ENCODE measurements at places on chromosomes 5 and 9. TPM values are rescaled to one million over a fixed set of nuclear protein-coding genes. Genes with fewer than 3 reads are reported as not detected.

- no peak for DNase-seq
Observed at GRCh38 chr5:148186248-148187003, 16.4 kb upstream of the SPINK6 start.

DNA sequence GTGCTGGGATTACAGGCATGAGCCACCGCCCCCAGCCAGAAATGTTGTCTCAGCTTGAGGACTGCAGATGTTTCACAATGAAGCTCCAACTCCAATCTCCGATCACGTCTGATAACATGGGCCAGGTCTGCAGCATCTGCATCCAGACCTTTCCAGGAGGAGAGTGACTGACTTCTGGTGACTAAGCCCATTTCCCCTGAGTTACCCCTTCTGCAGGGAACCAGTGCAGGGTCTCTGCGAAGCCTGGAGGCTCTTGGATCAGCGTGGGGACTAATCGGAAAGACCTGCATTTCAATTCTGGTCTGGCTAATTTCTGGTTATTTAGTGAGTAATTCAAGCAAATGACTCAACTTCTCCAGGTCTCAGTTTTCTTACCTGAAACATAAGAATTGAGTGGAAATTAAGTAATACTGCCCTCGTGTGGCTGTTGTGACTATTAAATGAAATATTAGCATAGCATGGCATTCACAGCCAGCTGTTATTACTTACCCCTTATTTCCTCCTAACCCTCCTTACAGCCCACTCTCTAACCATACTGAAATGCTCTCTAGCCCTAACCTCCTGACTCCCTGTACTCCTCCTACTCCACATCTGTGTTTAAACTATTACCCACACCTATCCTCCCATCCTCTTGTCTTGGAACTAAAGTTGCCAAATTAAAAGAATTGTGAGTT is 2.2 kb upstream of the GNPDA1 start:
- DNase-seq = peak; percentile 76

- no peak for DNase-seq
Observed at GRCh38 chr9:36855448-36856315, 178.4 kb downstream of the PAX5 start.

- DNase-seq = no peak
Observed at GRCh38 chr5:107955321-107955720, 284.6 kb upstream of the EFNA5 start.

GRCh38 chr9:97506306-97506705 is 4.8 kb downstream of the TMOD1 start:
- DNase-seq = no peak

GRCh38 chr9:94675008-94675881 is 35.9 kb upstream of the FBP1 start:
- DNase-seq = peak; percentile 35

GRCh38 chr9:75979362-75979761 is 88.9 kb downstream of the PCSK5 start:
- DNase-seq = no peak

DNA sequence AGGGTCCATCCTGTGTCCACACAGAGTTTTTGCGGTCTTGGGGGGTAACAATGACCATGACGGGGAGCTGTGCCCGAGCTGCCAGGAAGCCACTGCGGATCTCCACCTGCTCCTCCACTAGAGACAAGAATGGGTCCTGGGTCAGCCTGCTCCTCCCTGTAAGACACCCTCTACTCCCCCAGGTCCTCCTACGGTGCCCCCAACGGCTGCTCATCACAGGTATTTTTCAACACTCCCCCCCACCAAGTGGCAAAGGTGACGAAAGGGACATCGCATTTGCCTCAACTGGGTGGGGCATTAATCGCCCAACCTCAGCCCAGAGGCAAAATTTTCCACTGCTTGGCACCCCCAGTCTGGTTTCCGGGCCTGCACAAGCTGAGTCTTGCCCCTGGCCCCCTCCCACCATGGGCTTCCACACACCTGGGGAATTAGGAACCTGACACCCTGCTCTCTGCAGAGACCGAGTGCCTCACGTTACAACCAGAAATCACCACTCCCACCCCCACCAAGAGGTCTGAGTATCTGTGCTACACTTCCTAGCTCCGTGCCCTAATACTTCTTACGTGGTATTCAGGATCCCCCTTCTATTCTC is 9.6 kb downstream of the NOL6 start:
- no peak for DNase-seq

- no peak for DNase-seq
Observed at GRCh38 chr5:96816991-96817390, 9.2 kb upstream of the ERAP1 start.

DNA sequence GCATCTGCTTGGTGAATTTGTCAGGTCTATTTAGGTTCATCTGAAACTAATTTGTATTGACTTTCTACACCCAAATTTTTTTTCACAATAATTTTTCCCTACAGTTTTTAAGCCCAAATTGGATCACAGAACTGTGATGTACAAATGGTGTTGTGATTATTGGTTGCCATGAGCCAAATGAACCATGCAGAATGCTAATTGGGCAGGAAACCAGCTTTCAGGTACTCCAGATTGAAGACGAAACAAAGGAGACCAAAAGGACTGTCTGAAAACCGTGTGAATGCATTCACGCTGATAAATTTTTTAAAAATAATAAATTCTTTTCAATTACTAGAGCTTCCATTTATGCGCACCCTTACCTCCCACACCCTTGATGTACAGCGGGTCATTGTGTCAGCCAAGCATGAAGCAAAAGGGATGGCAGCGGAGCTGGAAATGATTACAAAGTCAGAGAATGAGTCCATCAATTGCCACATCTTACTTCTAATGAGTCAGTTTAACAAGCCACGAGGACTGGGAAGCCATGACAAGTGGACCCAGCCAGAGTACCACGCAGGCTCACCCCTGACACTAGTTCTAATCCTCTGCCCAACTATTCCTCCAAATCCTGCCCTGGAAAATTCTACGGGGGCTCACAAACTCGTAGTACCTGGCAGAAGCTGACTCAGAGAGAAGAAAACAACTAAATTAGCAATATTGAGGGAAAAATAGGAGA is 66.5 kb downstream of the SEMA6A start:
- no peak for DNase-seq

GRCh38 chr5:76144513-76145274 is 61.5 kb downstream of the SV2C start:
- DNase-seq = no peak

GRCh38 chr5:127112347-127112864 is 39.1 kb upstream of the C5orf63 start:
- DNase-seq = no peak

- peak; percentile 67 for DNase-seq
Observed at GRCh38 chr9:130938652-130939404, at the start of gene FIBCD1. TSS of gene FIBCD1 (minus strand) at chr9:130939247. CDS start at chr9:130938607, 640 bp downstream.

GRCh38 chr9:106616026-106616425 is 246.9 kb upstream of the ZNF462 start:
- no peak for DNase-seq

GRCh38 chr9:98575379-98576346 is 133.1 kb downstream of the GABBR2 start:
- peak; percentile 32 for DNase-seq

DNA sequence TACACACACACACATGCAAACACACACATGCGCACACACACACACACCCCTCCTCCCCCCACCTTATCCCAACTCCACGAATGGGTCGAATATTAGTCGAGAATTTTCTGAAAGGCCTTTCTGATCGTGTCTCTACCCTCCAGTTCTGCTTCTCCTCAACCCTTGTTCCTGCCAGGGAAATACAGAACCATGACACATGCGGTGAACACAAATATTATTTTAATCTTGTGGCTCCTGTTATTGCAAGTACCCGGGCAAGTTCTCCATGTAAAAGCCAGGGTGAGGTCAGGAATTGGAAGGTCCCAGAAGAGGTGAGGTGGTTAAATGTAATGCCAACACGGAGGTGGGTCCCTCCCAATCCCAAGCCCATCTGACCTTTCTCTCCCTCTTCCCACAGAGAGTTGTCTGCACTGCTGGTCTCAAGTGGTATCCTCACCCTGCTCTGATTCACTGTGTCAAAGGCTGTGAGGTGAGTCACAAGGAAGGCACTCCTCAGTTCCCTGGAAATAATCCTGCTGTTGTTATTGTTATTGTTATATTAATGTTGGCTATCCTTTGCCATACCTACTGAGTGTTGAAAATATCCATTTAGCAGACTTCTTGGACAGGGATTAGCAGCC is 223.7 kb downstream of the PAPPA start:
- peak; percentile 91 for DNase-seq

DNA sequence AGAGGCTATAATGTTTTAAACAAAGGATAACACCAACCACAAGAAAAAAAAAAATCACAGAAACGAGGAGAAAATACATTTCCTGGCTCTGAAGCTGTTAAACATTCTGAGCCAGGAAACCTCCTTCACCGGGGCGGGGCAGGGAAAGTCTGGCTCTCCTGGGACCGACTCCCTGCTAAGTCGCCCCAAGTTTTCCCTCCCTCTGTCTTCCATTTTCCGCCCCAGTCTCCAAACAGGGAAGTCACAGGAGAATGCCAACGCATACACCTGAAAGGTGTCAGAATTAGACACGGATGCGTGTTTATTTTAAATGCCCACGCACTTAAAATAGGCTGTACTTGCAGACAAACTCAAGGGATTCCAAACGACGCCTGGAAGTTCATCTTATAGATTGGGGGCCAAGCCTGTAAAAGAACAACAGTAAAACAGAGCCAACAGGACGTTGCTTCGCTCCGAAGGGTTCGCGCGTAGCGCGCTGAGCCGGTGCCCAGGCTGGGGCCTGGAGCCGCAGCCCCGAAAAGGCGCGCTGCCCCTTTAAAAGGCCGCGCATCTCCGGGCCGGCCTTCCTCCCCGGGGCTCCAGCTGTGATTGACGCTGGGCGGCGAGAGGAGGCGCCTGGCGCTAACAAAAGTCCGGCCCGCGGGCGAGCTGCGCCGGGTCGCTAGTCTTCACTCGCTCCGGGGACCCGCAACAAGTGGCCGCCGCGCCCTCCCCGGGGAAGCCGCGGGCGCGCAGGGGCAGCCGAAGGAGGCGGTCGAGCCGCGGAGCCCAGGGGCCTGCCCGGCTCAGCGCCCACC is at the start of gene FBXL7:
TSS of gene FBXL7 (plus strand) at position 653 of the 797 bp plus-strand sequence.
- peak; percentile 71 for DNase-seq

DNA sequence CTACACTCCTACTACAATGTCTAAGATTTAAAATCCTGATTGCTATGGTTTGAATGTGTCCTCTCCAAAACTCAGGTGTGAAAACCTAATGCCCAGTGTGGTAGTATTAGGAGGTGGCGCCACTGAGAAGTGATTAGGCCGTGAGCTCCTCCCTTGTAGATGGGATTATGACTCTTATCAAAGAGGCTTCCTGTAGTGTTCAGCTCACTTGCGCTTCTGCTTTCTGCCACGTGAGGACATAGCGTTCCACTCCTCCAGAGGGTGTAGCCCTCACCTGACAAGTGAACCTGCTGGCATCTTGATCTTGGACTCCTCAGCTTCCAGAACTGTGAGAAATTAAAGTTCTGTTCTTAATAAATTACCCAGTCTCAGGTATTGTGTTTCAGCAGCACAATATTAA is 33.0 kb upstream of the WHRN start:
- peak; percentile 30 for DNase-seq

DNA sequence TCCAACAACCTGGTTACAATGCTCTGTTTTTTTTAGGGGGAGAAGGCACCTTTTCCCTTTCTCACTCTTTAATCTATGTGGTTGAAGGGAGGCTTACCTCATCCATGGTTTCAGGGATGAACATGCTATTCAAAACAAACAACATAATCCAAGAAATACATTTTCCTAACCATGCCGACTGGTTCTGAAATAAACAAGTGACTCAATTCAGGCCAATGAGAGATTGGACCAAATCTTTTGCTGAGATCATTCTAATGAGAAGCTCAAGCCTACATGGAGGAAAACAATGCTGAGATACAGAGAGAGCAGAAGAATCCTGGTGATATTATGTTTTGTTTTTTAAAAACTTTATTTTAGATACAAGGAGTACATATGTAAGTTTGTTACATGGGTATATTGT is 46.8 kb upstream of the ELL2 start:
- DNase-seq = no peak

DNA sequence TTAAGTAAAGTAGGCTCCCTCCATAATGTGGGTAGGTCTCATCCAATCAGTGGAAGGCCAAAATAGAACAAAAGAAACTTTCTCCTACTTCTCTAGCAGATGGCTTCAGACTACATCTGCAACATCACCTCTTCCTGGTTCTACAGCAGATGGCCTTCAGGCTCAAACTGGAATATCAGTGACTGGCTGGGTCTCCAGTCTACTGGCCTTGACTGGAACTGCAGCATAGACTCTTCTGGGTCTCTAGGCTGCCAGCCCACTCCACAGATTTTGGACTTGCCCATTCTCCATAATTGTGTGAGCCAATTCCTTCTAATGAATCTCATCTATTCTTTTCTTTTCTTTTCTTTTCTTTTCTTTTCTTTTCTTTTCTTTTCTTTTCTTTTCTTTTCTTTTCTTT is 64.8 kb downstream of the ACER2 start:
- no peak for DNase-seq

- peak; percentile 46 for DNase-seq
Observed at GRCh38 chr5:80960531-80961375, 590 bp downstream of the RASGRF2 start.

DNA sequence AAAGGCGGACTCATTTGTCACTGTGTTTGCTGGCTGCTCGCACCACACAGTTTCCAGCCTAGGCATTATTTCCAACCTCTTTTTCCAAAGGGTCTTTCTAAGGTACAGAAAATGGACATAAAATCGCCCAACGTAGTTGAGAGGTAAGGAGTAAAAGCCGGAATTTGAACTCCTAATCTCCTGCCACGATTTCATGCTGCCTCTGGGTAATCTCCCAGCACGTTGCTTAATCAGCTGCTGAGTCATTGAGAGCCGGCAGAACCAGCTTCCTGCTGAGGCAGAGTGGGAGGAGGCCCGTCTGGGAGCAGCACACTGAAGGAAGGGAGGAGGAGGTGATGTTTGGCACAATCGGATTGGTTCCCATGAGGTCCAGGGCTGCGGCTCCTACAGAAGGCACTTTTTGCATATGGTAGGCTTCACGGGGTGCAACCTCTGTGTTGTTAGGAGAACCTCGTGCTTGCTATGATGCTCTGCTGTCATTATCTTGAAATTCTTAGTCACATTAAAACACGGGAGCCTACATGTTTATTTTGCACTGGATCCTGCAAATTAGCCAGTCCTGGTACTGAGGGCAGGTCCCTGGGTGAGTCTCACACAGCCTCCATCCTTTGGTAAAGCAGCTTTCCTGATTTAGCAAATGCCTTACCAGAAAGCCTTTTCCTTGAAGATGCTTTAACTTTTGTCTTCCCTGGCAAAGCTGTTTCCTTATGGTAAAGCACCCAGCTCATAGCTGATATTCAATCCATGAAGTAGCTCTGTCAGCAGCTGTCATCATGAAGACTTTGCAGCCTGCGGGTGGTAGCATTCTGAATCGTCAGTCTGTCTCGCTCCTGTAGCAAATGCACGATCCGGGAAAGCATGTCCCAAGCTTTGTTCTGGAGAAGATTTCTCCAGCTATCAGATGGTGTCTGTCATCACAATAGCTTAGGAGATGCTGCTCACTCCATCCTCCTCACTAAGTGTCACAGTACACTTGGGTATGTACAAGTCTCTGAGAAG is 191.6 kb upstream of the MSX2 start:
- peak; percentile 97 for DNase-seq

The CDC25C gene
- 13.4 TPM for total RNA-seq

The TAF11L10 gene
- not detected for total RNA-seq

The NFIB gene
- total RNA-seq = 15.4 TPM

The SPOCK1 gene
- total RNA-seq = 22.4 TPM

The N4BP3 gene
- total RNA-seq = 1.8 TPM

The TAL2 gene
- not detected for total RNA-seq

The BSPRY gene
- not detected for total RNA-seq

The CATSPER3 gene
- total RNA-seq = 1.1 TPM

The LCN1 gene
- total RNA-seq = not detected

The ACOT12 gene
- not detected for total RNA-seq

The STXBP1 gene
- 1.9 TPM for total RNA-seq

The TMEM215 gene
- not detected for total RNA-seq

The NEUROG1 gene
- total RNA-seq = not detected

The ORM1 gene
- total RNA-seq = not detected

The TCF7 gene
- total RNA-seq = 2.5 TPM

The FAXDC2 gene
- 0.26 TPM for total RNA-seq

Measured in Caki2 (cell line).